ENCODE measurements at places on chromosomes 5 and 9. TPM values are rescaled to one million over a fixed set of nuclear protein-coding genes. Genes with fewer than 3 reads are reported as not detected.

DNA sequence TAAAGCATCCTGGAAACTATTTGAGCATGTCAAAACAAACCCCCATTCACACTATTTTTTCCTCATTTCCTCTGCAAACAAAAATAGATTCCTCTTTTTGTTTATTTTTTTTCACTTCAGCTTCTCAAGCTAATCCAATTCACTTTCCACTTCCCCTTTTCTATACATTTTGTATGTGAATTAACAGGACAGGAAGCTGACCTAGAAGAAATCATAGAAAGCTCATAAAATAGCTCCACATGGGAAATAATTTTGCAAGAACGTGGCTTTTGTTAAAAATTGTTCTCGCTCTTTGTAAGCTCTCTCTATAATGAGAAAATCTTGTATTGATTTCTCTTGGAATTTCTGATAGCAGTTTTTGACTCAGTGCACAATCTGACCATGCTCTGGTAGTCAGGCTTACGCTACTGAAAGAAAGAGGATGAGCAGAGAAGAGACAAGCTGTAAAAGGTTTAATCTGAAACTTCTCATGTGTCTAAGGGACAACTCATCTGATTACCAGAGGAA lies 215.8 kb downstream of the ADAMTS12 start:
- DNase-seq: peak; percentile 28

Gene NRARP
- 0.32 TPM for total RNA-seq

DNA sequence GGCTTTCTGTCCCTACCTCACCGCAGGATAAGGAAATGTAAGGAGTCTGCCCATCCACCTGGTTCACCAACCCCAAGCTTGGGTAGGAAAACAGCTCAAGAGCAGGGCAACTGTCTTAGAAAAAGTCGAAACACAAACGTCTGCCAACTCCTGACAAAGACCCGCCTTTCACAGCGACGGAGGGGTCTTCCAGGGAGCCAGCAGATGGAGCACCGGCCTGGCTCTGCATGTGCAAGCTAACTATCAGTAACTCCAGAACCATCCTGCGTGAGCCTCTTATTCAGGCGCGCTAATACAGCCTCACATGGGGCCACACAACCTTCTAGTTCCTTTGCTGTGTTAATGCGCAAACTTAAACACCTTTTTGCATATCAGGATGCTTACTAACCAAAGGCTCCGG lies 26.9 kb downstream of the CAMSAP1 start:
- DNase-seq: no peak

GRCh38 chr5:179914032-179914755 lies 6.5 kb upstream of the TBC1D9B start:
- DNase-seq: peak; percentile 29

Gene SV2C
- total RNA-seq: not detected

GRCh38 chr5:39943811-39944210 lies 519.0 kb upstream of the DAB2 start:
- DNase-seq: no peak

GRCh38 chr9:27059907-27060306 lies 49.1 kb upstream of the TEK start:
- DNase-seq: no peak
